Stimulated activated naive CD8-positive, alpha-beta T cell treated with anti-CD3 and anti-CD28 coated beads, Interleukin-15, amount 100 ng/mL, for 72 hours (primary cell): ENCODE measurements at places on chromosomes 4 and X.

DNA sequence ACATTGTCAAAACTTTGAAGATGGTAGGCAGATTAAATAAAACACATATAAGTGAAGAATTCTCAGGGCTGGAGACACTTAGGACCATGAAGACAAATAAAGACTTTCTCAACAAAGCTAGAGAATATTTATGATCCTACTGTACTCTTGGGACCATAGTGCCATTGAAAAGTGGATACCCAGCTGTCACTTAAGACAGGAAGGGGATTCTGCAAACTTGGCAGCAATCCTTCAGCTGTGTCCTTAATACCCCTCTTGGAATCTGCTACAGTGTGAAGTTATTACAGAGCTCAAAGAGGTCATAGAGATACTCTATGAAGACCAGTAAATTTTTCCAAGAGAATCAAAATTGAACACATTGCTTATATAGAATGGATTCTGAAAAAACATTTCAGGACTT, 24.3 kb downstream of the PDE5A start:
- DNase-seq = no peak

DNA sequence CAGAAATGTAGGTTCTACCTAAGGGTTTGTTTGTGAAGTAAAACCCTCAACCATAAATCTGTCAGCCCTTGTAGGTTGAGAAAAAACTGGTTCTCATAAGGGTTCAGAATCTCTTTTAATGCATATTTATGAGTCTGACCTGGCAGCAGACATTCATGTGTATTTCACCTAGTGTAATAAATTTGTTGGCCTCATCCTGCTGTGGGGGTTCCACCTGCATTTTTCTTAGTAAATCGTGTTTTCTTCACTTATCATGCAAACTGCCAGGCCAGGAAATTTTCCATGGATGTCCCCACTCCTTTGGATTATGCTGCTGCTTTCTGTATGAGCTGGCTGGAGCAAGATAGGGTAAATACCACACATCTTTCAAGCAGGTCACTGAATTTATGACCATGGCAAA, 42.4 kb downstream of the KLHL13 start:
- no peak for DNase-seq

DNA sequence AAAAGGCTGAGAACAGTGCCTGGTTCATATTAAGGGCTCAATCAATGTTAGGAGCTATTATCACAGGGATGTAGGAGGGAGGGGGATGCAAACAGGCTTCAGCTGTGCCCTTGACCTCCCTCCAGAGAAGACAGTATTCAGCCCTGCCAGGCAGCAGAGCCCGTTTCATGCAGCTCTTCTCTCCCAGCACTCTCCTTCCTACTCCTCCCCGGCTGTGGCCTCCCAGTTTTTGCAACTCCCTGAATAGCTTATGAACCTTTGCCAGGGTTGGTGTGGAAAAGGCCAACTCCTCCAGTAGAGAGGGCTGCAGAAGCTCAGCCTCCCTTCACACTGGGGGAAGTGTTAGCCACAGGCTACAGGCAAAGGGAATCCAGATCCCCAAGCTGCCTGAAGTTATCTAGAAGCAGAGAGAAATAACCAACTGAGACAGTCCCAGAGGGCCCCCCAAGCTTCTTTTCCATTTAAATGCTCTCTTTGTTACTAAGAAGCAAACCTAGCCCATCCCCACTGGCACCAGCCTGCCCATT, 31.7 kb upstream of the APLN start:
- DNase-seq = no peak

DNA sequence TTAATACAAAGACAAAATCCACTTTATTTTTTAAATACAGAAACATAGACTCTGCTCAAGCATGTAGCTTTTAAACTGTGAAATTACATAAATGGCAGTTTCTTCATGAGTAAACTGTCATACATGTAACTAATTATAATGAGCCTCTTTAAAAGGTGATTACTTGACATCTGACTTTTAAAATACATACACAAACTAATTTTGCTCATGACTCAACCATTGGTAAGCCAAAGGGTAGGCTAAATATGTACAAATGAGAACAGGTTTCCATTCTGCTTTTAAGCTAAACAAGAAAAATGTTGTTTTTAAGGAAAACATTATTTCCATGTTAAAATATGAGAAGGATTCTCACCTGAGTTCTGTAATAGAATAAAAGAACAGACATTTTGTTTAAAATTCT, 27.9 kb downstream of the CAMK2D start:
- DNase-seq = no peak

DNA sequence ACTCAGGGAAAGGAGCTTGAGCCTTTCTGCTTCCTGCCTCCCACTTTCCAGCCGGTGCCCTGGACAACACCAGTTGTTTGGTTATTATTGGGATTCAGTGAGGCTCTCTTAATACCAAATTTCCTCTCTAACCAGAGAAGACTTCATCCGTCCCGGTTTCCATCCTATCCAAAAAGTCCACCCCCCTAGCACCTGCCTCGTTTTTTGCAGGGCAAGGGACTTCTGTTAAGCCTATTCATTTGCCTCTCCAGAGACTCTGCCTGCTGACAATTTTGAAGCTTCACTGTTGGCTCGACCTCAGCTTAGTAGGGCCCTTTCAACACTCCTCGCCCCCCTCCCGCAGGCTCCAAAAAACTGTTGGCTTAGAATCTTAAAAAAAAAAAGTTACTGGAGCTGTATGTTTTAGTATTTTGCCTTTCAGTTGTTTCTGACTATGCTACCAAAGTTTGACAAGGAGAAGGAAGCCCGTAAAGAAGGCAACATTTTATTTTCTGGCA, 779 bp upstream of the PRSS12 start:
- DNase-seq = no peak

DNA sequence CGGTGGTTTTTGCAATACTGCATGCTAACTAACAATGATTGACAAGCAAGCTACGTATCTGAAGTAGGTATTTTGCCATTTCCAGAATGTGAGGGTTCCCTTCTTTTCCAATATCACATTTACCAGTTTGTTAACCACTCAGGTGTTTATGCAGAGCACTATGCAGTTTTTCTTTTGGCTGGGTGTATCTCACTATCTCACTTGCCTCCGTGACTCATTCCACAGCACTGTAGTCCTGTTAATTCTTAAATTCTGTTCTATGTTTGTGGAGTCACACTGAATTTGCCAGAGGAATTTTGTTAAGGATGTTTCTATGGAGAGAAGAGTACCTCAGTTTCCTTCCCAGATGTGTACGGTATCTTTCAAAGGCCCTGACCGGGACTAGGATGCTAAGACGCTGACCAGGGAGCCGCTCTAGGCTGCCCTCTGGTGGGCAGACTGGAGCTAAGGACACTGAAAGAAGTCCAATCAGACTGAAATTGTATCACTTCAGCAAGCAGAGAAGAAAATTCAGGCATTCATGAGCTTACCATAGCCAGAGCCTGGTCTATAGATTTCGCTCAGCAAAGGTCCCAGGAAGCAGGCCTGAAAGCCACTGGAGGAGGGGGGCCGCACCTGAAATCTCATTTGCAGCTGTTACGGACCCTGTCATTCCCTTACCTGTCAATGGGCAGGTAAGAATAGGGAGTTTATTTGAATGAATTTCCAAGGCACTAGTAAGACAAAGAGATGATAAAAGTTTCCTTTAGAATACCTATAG, 388.4 kb upstream of the SPOCK3 start:
- DNase-seq = peak; percentile 23

GRCh38 chr4:6772223-6772928, 10.2 kb upstream of the KIAA0232 start:
- no peak for DNase-seq
